ENCODE measurements at places on chromosomes 2 and 18. TPM values are rescaled to one million over a fixed set of nuclear protein-coding genes. Genes with fewer than 3 reads are reported as not detected.

ADCY3 gene
- 46.5 TPM for total RNA-seq

C1D gene
- 34.7 TPM for total RNA-seq

OTX1 gene
- 4.3 TPM for total RNA-seq

CNGA3 gene
- total RNA-seq: not detected

IL18RAP gene
- 0.48 TPM for total RNA-seq

TSPYL6 gene
- not detected for total RNA-seq

NCK2 gene
- total RNA-seq: 106 TPM

WDR75 gene
- 54.6 TPM for total RNA-seq

IL37 gene
- total RNA-seq: not detected

HAAO gene
- not detected for total RNA-seq

SERPINB13 gene
- 9.2 TPM for total RNA-seq

WBP1 gene
- 32.8 TPM for total RNA-seq

KIF1A gene
- total RNA-seq: not detected

ANXA4 gene
- 59.3 TPM for total RNA-seq

TMEM247 gene
- not detected for total RNA-seq

UGT1A5 gene
- total RNA-seq: 0.24 TPM

INPP5D gene
- 66.3 TPM for total RNA-seq

VWA3B gene
- not detected for total RNA-seq

FOXI3 gene
- not detected for total RNA-seq

KCNS3 gene
- total RNA-seq: 20.2 TPM

CTAGE1 gene
- not detected for total RNA-seq

NLRC4 gene
- total RNA-seq: 0.21 TPM

FAP gene
- 2.7 TPM for total RNA-seq

CABYR gene
- 1.9 TPM for total RNA-seq

NGEF gene
- total RNA-seq: 0.96 TPM

MC5R gene
- not detected for total RNA-seq

AGXT gene
- not detected for total RNA-seq

L3MBTL4 gene
- 1.9 TPM for total RNA-seq

AQP12A gene
- total RNA-seq: not detected

EGR4 gene
- total RNA-seq: not detected

GREB1L gene
- 2.7 TPM for total RNA-seq

GKN1 gene
- total RNA-seq: not detected

FZD7 gene
- 0.85 TPM for total RNA-seq

IL1RL2 gene
- 2.2 TPM for total RNA-seq

AFF3 gene
- total RNA-seq: not detected

DPP10 gene
- total RNA-seq: not detected

DNAJC5G gene
- total RNA-seq: not detected

NEURL3 gene
- total RNA-seq: 6.3 TPM

TGFBRAP1 gene
- 20.7 TPM for total RNA-seq

SH2D6 gene
- total RNA-seq: not detected

TUBB6 gene
- total RNA-seq: 457 TPM

AMER3 gene
- not detected for total RNA-seq

SAG gene
- total RNA-seq: not detected

HNMT gene
- 3.4 TPM for total RNA-seq

CLEC4F gene
- total RNA-seq: not detected

Data from tracheal epithelial cell (primary cell).